ENCODE measurements at places on chromosomes 2 and 18. TPM values are rescaled to one million over a fixed set of nuclear protein-coding genes. Genes with fewer than 3 reads are reported as not detected.

DNA sequence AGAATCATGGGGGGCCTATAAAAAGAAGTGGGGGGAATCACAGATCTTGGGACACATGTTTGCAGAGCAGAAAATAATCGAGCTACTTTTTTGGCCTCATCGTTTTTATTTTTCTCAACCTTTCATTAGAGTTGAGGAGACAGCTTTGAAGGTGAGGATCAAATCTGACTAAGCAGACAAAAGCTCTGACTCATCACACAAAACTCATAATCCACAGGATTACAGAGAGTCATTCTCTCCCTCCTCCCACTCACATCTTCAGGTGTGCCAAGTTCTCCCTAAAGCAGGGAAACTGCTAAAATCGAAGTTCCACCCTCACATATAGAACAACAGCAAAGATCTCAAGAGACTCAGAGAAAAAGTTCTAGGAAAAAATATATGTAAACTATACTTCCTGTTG lies 15.6 kb downstream of the BAZ2B start:
- DNase-seq = peak; percentile 52

DNA sequence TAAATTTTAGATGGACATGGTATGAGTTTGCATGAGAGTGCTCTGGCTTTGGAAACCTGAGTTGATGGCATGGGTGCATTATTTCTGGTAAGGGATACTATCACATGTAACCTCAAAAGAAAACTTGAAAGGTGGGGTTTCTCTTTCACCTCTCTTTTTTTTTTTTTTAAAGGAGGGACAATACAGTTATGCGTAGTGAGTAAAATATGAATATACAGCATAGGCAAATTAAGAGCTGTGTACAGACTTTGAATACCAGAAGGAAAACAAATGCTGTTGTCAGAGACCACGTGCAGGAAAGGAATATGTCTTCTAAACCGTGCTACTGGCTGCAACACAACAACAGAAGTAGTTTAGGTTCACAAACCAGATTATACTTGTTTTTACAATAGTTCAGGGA lies 82.1 kb downstream of the MAP4K4 start:
- no peak for DNase-seq

GRCh38 chr2:16057661-16058060 lies 117.3 kb downstream of the MYCN start:
- DNase-seq = no peak

DNA sequence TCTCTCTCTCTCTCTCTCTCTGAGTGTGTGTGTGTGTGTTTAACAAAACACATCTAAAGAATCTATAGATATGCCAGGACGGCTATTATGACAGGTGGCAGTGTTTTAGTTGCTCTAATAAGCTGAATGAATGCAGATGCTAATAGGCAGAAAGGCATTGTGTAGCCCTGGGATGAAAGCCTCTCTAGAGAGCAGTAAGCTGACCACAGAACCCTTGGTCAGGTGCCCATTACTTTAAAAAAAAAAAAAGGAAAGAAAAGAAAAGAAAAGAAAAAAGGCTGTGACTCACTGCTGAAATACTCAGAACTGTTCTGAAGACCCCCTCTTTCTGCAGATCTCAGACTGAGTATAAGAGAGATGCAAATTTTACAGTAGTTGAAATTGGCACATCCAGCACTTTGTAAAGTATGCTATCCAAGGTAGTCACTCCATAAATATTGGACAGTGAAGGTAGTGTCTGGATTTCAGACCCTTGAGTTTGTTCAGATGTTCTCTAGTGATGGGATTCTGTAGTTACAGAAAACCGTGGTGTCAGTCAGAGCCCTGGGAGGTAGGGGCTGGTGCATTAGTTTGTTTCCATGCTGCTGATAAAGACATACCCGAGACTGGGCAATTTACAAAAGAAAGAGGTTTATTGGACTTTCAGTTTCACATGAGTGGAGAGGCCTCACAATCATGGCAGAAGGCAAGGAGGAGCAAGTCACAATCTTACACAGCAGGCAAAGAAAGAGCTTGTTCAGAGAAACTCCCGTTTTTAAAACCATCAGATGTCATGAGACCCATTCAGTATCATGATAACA lies 30.9 kb downstream of the OSBPL6 start:
- DNase-seq = no peak

DNA sequence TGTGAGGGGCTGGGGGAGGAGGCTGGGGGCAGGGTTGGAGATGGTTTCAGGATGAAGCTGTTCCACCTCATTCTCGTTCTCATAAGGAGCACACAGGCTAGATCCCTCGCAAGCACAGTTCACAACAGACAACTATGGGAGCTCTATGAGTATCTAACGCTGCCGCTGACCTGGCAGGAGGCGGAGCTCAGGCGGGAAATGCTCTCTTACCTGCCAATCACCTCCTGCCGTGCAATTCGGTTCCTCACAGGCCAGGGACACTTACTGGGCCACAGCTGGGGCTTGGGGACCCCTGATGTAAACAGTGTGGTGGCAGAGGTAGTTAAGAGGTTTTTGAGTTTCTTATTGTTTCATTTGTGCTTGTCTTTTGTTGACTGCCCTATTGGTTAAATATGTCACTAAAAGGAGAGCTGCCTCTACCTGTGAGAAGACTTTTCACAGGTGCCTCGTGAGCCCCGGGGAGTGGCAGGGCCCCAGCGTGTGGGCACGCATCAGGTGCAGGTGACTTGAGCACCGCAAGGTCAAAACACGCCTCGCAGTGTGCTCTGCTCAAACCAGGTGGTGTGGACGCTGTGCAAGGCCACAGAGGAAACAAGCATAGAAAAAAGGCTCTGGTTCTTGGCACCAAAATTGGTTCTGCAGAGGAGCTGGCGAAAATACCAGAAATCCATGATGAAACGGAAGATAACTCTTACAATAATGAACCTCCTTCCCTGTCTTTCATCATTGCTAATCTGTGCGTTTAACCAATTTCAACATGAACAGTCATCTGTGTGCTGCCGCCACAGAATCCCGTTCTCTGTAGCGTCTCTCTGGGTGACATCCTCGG lies 10.2 kb downstream of the MLPH start:
- no peak for DNase-seq

- DNase-seq = peak; percentile 54
Measured at GRCh38 chr2:191385416-191386160, 140.4 kb downstream of the MYO1B start.

DNA sequence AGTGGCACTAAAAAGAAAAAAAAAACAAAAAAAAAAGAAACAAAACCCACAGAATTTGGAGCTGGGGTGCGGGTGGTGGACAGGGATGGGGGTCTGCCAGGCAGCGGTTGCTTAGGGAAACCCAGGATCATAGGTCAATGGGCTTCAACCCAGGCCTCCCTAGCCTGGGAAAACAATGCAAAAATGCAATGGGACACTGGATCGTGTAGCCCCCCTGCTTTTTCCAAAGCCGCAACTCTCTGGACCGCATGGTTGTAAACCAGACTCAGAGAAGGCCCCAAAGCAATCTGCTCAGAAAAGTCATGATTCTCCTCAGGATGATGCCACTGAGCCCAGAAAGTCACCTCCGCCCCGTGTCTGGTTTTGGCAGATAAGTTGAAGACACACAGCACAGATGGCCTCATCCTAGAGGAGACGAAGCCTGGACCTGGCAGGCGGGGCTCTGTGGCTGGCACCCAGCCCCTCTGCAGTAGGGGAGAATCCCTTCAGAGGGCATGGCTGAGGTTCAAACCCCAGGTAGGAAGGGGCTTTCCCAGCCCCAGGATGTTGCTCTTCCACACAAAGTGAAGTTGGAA lies 5.1 kb downstream of the DLX2 start:
- peak; percentile 86 for DNase-seq

GRCh38 chr2:64325477-64325851 lies 128.5 kb upstream of the LGALSL start:
- no peak for DNase-seq

The ALKAL2 gene
- total RNA-seq = not detected

The CYP1B1 gene
- total RNA-seq = 21.1 TPM
